SHP77 (cell line): ENCODE measurements at places on chromosomes 4 and X.
A peak's percentile ranks its signal among the peaks of the same experiment; 100 is the strongest.

DNA sequence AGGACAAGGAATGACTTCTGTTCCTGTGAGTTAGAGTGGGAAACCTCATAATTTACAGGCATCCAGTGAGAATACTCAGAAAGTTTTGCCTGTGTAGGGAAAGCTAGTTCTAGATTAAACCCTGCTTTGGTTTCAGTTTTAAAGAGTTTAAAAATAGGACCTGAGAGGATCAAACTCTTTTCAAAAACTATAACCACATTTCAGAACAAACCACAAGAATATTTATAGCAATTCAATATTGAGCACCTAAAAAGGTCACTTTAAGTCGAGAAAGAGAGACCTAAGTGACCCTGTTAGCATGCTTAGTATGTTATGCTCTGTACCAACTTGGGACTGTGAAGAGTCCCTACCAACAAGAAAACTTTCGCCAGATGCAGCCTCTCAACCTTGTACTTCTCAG, 17.4 kb upstream of the PWWP3B start:
- DNase-seq: no peak

DNA sequence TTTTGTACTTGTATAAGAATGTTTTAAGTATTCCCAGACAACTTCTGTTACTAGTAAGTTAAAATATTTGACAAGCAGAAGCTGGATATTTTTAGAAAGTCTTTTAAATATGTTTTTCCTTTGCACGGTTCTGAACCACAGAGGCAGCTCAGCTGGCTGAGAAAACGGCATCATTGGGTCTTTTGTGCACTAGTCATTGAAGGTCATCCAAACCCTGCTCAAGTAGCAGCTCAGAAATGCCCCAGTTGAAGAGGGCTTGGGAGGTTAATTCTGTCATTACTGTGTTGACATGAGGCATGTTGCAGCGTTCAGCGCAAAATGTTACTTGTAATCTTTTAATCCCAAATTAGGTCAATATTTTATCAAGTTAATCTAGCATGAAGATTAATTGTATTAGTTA, 383.7 kb upstream of the FAM241A start:
- no peak for DNase-seq

- no peak for DNase-seq
These were observed 70.3 kb upstream of the IQCM start for GRCh38 chr4:149885896-149886295.

GRCh38 chr4:184406958-184407391, 67.4 kb downstream of the IRF2 start:
- DNase-seq: no peak

- DNase-seq: no peak
These were observed 17.8 kb upstream of the LRCH2 start for GRCh38 chrX:115251458-115252233.

DNA sequence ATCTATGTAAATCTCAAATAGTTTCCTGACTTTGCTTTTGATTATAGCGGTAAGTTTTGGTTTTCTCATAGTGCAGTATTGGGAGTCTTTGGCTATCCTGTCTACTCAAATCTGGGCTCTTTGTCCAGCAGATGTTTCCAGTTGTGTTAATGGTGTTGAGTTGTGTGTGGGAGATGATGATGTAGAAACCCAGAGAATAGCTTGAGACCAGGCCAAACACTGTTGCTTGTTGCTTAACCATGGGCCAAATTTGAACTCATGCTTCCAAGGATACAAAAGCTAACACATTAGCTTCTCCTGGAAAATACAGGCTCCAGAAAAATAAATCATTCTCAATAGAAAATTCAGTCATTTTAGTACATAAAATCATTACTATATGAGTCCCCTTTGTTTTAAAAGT, 82.6 kb upstream of the GYPA start:
- DNase-seq: no peak

DNA sequence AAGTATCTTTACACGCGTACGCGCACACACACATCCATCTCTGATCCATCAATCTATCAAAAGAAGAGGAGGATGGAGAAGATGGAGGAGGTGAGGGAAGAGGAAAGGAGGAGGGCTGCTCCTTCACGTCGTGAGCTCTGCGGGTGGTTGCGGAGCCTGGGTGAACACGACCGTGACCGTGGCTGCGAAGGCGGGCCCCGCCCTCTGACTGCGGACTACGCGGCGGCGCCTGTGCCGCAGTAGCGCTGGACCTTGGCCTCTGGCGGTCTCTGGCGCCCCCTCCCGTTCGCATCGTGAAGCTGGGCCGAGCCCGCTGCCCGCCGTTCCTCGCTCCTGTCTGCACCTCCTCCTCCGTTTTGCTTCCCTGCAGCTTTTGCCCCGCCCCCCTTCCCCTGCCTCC, 37.7 kb upstream of the ARAF start:
- DNase-seq: peak; percentile 41

DNA sequence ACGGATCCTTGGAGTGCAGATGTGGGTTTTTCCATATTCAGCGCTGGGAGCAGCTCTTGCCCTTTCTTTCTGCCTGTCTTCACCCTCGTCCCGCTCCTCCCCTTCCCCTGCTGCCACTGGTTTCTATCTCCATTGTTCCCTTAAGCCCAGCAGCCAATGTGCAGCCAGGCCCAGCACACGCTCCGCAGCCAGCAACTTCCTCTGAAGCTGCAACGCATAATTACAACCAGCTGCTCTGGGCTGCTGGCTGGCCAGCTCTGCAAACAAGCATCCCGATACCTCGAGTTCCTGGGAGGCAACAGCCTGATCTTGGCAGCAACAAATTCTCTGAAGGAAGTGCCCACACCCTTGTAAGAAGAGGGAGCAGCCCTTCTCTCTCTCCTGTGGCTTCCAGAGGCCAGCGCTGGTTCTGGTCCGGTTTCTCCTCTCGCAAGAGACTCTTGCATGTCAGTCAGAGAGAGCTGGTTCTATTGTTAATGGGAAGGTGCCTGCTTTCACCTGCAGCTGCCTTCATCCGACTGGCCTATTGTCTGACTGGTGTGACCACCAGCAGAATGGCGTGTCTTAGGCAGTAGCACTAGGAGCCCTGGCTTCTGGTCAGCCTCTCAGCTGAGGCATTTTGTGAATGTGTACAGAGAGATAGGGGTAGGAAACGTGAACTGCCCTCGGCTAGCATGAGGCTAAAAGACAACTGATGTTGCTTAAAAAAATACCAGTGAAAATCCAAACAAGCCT, 83.8 kb upstream of the MAML3 start:
- peak; percentile 80 for DNase-seq

DNA sequence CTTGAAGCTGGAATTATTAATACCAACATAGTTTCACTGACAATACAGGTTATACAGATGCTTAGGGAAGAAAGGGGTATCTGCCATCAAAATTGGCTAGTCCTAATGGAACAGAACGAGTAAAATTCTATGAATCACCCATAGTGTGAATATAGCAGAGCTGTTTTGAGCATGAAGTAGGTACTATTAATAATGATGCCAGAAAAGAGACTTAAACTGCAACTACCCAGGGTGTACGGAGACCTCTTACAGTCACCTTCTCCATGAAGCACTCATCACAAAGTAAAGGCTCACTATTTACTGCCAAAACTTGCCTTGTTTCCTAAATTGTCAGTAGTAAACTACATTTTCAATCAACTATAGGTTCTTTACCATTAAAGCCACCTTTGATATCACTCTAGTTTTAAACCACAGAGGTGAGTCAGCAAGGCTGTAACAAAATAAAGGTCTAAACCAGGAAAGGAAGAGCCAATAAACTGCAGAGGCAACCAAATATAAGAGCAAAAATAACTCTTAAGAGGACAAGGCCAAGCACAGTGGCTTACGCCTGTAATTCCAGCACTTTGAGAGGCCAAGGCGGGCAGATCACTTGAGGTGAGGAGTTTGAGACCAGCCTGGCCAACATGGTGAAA, 114.4 kb downstream of the FRYL start:
- no peak for DNase-seq

GRCh38 chrX:65196758-65197360, 220.6 kb upstream of the ZC4H2 start:
- DNase-seq: peak; percentile 78

DNA sequence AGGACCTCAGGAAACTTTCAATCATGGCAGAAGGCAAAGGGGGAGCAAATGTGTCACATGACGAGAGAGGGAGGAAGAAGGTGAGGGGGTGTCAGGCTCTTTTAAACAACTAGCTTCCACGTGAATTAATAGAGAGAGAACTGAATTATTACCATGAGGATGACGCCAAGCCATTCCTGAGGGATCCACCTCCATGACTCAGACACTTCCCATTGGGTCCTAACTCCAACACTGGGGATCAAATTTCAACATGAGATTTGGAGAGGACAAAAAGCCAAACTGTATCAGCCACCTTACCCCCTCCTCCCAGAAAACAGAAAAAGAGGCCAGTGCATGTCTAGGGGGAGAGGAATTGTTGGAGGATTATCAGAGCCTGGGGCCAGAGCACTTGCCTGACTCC, 40.4 kb upstream of the LAS1L start:
- DNase-seq: no peak

DNA sequence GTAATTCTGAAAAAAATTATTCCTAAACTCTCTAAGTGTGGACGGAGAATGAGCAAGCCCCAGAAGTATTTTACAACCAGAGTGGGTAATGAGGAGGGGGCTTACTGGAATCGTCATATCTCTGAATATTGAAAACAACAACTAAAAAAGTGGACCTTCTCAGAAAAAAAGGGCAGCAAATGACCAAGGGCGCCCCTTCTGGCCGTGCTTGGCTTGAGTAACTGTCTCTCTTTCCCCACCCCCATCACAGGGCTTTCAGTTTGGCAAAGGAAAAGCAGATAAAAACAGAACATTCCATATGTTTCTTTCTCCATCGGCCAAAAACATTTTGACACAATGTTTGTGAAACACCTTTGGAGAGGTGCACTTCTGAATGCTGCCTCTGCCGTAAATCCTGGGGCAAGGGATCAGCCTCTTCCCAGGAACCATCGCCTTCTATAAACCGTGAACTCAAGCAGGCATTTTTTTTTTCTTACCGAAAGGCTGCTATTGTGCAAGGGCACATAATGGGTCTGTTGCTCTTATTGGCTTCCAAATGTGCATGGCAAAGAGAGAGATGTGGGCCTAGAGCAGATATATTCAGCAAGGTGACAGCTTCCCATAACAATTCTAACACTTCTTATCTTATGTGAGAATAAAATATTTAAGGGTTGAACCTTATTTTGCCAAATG, 115.4 kb downstream of the PARM1 start:
- DNase-seq: no peak

DNA sequence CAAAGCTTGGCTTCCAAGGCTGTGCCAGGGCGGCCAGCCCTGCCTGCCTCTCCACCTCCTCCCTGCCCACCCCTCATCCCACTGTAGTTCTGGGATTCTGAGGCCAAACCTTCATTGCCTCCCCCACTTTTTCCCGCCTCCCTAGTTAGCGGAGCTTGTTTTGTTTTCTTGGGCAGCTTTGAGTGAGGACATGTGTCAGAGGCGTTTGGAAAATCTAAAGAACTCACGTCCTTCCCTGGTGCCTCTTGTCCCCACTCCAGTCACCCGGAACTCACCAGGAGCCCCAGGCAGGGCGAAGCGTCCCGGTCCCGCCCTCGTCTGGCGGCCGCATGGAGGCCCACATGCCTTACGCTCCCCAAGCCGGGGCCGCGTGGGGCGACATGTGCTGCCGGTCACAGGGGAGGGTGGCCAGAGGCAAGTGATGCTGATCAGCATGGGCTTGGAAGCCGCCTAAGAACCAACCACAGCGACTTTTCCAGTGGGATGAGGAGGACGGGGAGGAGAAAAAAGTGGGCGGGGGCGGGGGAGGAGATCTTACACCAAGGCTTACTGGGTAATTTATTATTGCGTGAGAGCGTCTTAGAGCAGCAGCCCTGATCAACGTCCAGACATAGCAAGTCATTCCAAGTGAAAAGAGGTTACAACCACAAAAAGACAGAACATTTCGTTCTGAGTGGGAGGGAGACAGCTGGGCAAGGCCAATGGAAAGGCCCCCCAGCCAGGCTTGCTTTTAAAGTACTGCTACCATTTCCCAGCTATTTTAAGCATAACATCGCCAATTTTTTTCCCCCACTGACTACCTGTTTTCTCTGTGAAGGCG, 48.5 kb downstream of the PRPS1 start:
- no peak for DNase-seq

- DNase-seq: no peak
These were observed 3.2 kb upstream of the POU3F4 start for GRCh38 chrX:83504721-83505479.

GRCh38 chr4:65789805-65790204, 119.5 kb upstream of the EPHA5 start:
- DNase-seq: no peak

- DNase-seq: no peak
These were observed 3.7 kb upstream of the GUF1 start for GRCh38 chr4:44674471-44674870.

- no peak for DNase-seq
These were observed 530 bp upstream of the NMU start for GRCh38 chr4:55636656-55636999.

DNA sequence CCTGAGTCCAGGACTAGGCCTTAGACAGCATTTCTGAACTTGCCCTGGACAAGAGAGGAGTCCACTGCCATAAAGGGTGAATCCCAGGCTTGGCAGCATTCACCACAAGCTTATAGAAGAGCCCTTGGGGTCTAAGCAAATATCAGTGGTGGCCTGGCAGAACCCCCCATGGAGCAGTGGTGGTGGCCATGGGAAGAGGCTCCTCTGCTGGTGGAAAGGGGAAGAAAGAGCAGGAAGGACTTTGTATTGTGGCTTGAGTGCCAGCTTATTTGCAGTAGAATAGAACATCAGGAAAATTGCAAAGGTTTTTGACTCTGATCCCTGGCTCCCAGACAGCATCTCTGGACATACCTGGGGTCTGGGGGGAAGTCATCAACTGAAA, 58.1 kb upstream of the STARD8 start:
- no peak for DNase-seq

GRCh38 chr4:157280673-157281072, 60.1 kb downstream of the GRIA2 start:
- DNase-seq: no peak

DNA sequence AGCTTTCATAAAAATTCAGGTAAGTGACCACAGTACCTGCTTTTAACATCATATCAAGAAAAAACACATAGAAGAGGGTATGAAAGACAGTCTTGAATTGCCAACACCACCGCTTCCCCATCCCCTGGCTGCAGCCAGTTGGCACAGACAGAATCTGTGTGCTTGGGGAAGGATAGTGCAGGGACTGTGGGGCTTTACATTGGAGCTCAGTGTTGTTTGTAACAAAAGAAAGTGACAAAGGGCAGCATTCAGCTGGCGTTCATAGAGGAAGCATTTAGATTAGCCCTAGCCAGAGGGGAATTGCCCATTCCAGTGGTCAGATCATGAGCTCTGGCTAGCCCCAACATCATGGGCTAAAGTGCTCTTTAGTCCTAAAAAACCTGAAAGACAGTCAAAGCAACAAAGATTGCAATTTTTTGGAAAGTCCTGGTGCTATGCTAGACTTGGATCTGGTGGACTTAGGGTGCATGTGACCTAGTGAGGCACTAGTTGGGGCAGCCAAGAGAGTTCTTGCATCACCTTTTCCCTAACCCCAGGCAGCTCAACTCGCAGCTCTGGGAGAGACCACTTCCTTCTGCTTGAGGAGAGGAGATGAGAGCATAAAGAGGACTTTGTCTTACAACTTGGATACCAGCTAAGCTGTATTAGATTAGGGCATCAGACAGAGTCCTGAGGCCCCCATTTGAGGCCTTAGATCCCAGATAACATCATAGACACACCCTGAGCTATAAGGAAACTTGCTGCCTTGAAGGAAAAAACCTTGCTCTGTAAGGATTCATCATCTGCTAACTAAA, 1602.4 kb upstream of the ADGRL3 start:
- no peak for DNase-seq

GRCh38 chrX:107777536-107777832, at the start of gene NCBP2L:
Gene NCBP2L, plus strand, starts transcription at chrX:107777733. Its CDS starts 16,488 bp downstream, at chrX:107794221.
- no peak for DNase-seq
